ENCODE measurements at places on chromosomes 16 and 17. TPM values are rescaled to one million over a fixed set of nuclear protein-coding genes. Genes with fewer than 3 reads are reported as not detected.

GRCh38 chr16:70778901-70779309, 22.1 kb downstream of the VAC14 start:
- DNase-seq, result no peak

DNA sequence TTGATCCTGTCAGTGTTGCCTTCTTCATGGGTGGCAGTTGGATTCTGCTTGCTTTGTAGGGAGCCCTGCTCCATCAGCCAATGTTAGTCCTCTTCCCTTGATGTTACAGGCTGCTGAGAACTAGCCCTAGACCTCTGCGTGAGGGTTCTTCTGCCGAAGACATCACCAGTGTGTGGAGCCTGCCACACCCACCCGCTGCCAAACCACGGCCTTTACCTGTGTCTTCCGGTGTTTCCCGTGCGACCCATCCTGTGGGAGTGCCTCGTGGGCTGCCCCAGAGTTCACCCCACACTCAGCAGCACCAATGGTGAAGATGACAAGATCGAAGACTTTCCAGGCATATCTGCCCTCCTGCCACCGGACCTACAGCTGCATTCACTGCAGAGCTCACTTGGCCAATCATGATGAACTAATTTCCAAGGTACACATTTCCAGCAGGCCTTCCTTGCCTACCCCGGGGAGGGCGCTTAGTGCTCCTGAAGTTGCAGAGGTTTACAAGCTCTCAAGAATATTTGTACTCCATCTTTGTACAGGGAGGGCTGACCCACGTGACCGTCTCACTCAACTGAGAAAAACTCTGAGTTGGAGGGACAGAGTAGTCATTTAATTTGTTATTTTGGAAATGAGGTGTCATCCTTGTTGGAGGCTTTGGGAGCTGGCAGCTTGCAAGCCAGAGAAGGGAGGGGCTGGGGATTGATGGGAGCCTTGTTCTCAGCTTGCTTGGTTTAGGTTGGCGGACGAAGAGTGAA, 21.8 kb downstream of the YPEL2 start:
- no peak for DNase-seq

DNA sequence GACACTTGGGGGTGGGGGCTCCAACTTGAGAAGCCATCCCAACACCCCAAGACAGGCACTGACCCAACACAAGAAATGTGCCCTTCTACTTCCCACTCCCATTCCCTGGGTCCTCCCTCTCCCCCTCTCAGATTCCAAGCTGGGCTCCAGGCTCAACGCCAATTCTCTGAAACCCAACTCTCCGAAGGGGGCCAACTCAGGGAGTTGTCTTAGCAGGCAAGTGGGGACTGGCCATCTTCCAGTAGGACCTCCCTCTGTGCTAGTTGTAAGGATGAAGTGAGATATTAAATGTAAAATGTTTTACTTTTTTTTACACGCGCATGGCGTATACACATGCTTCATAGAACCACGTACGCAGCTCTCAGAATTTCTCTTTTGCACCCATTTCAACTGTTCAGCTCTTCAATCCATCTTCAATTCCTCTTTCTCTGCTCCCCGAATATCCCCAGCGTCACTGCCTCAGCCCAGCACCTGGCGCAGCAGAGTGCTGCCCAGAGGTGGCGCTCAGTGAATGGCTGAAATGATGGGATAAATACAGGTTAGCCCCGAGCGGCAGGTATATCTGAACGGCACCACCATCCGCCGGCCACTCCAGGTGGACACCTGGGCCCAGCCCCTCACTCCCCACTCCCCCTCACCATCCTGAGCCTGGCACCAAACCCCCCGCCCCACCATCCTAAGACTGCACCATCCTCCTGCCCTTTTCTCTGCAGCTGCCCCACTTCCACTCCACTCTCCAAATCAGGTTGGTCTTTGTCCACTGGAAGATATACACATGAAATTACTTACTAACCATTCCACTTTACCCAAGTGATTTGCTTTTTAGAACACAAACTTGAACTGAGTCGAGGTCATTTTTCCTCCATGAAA, 43.9 kb upstream of the TNRC6C start:
- DNase-seq, result no peak

DNA sequence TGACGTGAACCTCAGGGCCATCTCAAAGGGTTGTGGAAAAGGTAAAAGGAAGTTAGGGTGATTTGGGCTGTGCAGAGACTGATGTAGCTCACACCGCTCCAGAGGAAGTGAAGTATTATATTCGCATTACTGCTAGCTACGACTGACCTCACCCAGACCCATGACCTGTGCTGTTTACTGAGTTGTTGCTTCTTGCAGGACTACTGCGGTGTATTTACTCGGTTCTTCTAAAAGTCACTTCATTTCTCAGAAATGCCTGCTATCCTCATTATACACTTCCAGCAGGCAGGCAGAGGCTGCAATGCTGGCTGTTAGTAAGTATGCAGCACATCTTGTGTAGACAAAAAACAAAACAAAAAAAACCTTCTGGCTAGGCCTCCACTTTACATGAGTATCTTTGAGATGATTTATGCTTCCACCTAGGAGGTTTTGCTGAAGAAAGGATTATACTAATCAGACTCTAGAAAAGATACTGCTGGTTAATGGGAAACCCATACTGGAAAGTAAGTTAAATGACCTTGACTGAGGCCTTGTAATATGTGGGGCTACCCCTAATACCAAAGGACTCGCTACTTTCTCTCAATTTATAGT, 76.0 kb downstream of the CREBBP start:
- DNase-seq, result no peak

The TSNAXIP1 gene
- total RNA-seq, result 0.54 TPM

- no peak for DNase-seq
Measured at GRCh38 chr17:12727076-12727760, 61.5 kb downstream of the MYOCD start.

The CBX8 gene
- 4.0 TPM for total RNA-seq

DNA sequence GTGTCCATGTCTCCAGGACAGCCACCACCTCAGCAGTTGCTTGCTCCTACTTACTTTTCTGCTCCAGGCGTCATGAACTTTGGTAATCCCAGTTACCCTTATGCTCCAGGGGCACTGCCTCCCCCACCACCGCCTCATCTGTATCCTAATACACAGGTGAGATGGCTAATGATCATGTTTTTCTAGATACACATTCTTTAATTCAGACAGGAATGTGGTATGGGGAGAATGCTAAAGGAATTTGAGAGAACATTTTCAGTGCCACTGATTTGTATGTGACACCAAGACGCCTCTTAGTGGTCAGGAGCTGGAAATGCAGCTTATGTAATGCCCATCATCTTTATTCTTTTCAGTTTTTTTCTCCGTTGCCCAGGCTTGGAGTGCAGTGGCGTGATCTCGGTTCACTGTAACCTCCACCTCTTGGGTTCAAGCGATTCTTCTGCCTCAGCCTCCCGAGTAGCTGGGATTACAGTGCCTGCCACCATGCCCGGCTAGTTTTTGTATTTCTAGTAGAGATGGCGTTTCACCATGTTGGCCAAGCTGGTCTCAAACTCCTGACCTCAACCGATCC, 8.9 kb upstream of the RAPGEFL1 start:
- DNase-seq, result peak; percentile 48

GRCh38 chr17:27928587-27928986, 35.4 kb upstream of the LYRM9 start:
- DNase-seq, result no peak

The KCTD19 gene
- total RNA-seq, result 0.54 TPM

The SLC47A2 gene
- not detected for total RNA-seq

DNA sequence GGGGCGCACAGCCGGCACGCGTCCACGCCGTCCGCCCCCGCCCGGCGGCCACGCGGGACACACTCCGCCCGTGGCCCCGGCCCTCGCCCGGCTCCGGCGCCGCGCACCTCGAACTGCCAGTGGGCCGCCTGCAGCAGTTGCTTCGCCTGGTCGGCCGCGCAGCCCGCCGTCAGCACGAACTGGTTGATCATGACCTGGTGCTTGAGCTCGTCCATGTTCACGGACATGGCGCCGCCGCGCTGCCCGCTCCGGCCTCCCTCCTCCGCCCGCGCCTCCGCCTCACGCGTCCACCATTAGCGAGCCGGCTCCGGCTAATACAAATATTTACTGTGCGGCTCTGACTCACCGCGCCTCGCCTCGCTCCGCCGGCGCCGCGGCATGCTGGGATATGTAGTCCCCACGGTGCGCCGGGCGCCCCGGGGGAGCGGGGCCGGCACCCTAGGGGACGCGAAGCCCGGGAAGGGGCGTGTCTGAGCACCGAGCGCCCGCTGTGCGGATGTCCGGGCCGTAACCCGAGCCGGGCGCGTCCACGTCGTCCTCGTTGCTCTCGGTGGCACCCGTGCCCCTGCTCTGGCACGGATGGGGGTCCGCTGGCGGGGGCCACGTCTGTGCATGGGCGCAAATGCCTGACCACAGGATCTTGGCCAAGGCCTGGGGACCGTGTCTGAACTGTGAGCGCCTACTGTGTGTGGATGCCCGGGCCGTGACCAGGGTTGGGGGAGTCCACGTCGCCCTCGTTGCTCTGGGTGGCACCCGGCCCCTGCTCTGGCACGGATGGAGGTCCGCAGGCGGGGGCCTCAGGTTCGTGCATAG, at the start of gene UBALD1:
UBALD1 (minus strand) TSS at position 318 of the 813 bp plus-strand sequence; CDS start at position 227, 91 bp downstream.
- peak; percentile 72 for DNase-seq

- DNase-seq, result peak; percentile 7
Measured at GRCh38 chr17:73874008-73874720, 229.9 kb upstream of the SDK2 start.

DNA sequence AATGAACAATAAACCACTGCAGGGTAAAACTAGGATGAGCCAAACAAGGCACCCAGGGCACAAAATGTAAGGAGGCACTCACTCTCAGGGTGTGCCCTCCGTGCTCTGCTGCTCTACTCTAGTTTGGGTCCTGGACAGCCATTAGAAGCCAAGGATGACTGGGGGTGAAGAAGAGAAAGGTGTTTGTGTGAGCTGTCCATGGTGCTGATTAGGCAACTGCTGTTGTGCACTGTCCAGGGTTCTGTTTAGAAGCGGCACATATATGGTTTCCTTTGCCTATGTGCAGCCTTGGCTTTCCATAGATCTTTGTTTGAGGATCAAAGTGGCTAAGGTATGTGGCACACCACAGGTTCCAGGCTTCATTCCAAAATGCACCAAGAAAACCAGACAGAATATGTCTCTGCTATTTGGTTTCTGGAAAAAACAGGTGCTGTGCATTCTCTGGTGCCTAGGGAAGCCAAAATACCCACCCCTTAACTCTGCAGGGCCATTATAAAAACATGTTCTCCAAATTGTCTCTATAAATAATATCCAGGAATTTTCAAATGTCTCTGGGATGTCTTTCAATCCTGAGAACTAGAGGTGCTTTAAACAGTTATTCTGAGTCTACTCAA, 123.5 kb downstream of the CBLN1 start:
- DNase-seq, result peak; percentile 22

GRCh38 chr16:72125635-72126428, 32.2 kb downstream of the DHX38 start:
- DNase-seq, result no peak

DNA sequence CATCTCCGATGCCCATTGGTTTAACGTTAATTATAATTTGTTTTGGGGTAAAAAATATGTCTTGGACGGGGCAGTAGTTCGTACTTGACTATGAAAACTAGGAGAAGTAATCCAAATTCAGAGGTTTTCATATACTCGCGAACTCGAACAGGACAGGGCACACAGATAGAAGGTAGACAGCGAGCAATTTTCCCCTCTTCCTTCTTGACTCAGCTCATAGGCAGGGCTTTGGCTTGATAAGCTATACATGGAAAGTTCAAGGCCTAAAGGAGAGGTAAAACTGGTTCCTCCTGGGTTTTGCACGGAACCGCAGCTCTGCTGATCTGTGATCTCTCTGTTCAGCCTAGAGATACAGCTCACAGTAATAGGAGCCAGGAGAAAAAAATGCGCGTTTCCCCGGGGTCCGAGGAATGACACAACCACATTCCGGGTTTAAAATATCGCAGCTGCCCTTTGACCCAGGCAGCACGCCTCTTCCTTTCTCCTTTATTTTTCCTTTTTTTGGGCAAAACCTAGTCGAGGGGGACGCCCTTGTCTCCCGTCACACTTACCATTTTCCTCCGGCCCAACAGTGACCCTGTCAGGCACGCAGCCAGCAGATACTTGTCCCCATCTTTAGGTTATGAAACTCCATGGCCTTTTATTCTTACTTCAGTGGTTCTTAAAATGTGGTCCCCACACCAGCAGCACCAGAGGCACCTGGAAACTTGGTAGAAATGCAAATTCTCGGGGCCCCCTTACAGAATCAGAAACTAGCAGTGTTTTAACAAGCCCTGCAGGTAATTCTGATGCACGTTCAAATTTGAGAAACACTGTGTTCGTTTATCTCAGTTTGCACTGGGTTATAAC, 1.7 kb upstream of the LASP1 start:
- no peak for DNase-seq

- peak; percentile 12 for DNase-seq
Measured at GRCh38 chr17:30550512-30551273, 73.5 kb downstream of the GOSR1 start.

The C17orf100 gene
- 1.6 TPM for total RNA-seq

DNA sequence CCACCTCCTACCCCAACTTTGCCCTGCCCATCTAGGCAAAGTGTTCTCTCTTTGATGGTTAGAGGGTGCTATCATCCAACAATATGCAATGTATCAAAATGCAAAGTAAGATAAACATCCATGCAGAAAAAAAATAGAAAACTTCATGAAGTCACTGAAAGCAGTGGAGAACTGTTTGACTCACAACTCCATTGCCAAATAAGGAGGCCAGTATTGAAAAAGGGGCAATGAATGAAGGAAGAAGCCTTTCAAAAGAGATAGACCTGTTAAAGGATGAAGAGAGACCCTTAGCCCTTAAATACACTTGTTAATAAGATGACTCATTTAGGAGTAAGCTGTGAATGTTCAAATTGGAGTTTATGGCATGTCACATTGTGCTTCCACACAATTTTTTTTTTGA, 13.0 kb downstream of the FA2H start:
- DNase-seq, result no peak

The GPR142 gene
- 1.3 TPM for total RNA-seq

DNA sequence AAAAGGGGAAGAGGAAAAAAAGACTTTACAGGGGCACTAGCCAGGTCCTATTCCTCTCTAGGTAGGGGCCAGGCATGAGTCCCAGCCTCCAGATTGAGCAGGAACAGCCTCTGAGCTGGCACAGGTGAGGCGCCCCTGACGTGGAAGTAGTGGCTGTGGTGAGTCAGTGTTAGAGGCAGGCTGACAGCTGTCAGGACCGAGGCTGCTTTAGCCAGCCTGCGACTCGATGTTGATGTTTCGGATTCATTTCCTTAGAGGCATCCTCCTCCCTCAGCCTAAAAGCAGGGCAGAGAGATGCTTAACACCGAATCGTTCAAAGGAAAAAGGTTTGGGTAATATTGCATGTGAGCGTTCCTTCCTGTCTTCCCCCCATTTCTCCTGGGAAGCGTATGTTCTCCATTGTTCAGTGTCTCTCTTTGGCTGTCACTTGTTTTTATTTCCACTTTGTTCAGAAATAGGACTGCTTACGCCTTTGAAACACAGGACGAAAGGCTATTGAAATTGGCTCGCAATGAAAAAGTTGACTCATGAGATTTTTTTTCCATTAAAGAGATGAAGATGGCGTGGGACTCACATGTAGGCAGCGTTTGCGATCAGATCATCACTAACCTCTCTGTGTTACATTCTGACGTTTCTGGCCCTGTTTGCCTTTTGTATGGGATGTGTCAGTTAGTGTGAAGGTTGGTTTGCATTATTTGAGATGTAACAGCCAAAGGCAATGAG, 1.3 kb downstream of the KIAA0513 start:
- no peak for DNase-seq
